Renal cortical epithelial cell (primary cell): ENCODE measurements at places on chromosomes 6 and 20.

GRCh38 chr6:5606546-5606945, 345.2 kb downstream of the FARS2 start:
- no peak for DNase-seq

GRCh38 chr20:50418890-50419642, 91.1 kb upstream of the PTPN1 start:
- DNase-seq, result no peak

- peak; percentile 77 for DNase-seq
Observed at GRCh38 chr6:116531675-116532570, 13.6 kb downstream of the TRAPPC3L start.

DNA sequence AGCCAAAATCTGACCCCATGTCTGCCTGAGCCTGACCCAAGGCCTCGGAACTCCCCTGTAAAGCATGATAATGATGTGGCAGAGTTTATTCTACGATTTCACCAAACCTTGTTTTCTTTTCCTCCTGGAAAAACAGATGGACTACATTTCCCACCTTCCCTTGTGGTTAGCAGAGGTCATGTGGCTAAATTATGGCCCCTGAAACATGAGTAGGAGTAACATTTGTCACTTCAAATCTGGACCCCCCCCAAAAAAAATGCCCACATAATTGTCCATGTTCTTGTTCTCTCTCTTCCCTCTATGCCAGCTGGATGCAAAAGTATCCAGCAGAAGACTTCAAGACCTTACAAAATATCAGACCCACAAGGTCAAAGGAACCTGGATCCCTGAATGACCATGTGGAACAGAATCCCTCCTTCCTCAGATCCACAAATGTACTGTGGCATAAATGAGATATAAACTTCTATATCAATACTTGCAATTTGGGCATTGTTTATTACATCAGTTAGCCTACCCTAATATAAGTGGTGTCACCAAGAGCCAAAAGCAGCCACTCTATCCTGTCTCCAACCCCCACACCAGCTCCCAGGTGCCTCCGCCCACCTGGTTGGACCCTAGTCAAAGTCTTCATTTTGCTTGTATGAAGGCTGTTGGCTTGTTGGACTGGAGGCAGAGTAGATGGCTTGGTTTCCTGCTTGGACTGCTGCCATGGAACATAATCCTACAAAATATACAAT, 1.4 kb downstream of the C20orf96 start:
- no peak for DNase-seq

GRCh38 chr6:85865420-85866369, 223.0 kb upstream of the SYNCRIP start:
- peak; percentile 93 for DNase-seq

- no peak for DNase-seq
Observed at GRCh38 chr6:69398729-69399128, 398.1 kb downstream of the LMBRD1 start.

GRCh38 chr20:58127701-58128111, 100.7 kb downstream of the ANKRD60 start:
- peak; percentile 84 for DNase-seq

- DNase-seq, result no peak
Observed at GRCh38 chr6:8383584-8383983, 51.8 kb downstream of the SLC35B3 start.

DNA sequence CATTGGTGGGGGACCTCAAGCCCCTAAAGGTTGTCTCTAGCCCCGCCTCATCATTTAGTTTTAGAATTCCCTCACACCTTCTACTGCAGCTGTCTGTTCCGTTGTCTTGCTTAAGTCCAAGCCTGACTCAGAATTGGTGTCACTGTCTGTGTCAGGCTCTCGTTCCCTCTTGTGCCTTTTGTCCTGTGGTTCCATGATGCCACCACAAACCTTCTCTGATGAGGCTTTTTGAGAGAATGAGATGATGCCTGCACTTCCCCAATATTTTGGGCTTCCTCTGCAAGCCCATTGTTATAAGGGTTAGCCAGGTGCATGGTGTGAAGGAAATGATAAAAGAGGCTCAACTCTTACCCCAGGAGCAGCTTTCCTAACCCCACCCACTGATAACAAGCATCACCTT, 8.1 kb upstream of the AKIRIN2 start:
- no peak for DNase-seq

DNA sequence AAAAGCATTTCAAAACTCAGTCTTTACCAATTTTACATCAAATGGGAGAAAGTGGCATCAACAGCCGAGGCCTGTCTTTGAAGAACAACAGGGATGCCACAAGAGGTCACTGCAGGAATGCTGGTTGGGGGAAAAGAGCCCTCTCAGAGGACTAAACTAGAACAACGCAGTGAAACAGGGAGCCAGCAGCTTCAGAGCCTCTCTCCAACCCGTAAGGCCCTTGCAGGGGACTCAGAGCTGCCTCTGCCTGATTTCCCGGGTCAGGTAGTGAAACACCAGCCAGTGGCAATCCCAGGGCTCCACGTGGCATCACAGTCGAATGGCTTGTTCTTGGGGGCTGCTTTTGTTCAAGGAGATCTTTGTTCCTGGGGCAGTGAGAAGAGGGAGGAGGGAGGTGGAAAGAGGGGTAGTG, 55.0 kb upstream of the KCNK16 start:
- DNase-seq, result peak; percentile 69

GRCh38 chr20:57118107-57118769, 148.2 kb downstream of the BMP7 start:
- DNase-seq, result no peak

GRCh38 chr6:90124874-90125510, 171.7 kb downstream of the BACH2 start:
- DNase-seq, result no peak

- no peak for DNase-seq
Observed at GRCh38 chr6:84788689-84789088, 24.3 kb upstream of the TBX18 start.

DNA sequence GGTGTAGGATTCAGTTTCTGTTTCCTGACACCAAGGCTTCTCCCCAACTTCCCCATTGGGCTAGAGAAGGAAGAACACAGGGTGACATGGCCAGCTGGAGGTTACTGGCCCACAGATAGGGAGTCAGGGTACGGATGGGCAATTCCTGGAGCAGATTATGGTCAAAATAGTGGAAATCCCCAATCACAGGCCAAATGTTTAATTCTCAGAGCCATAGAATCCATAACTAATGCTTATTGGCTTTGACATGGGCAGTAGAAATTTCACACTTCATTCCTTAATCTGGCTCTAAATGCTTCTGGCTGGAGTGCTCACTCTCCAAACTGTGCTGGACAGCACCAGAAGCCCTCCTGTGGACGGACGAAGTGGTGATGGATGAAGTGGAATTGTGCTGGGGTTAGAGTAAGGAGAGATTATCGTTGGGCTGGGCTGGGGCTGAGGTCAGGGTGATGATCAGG, 887 bp downstream of the SIGLEC1 start:
- no peak for DNase-seq

GRCh38 chr6:135608031-135608430, 110.5 kb upstream of the AHI1 start:
- no peak for DNase-seq

- peak; percentile 33 for DNase-seq
Observed at GRCh38 chr6:12467706-12468670, 177.8 kb downstream of the EDN1 start.

DNA sequence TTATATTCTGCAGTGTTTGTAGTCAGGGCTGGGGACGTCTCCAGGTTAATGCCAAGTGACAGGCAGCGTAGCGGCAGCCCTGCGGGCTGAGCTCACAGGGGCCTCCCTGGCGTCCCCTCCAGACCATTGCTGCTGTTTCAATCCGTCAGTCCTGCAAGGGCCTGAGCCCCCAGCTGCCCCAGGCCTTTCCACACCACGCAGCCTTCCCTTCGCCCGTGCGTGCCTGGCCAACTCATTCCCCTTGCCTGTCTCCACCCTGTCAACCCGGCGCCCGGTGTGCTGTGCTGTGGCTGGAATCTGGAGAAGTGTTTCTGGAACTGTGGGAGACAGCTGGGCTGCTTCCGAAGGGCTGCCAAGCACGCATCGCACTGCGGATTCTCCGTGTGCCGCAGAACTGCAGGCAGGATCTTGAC, 11.9 kb downstream of the BHLHE23 start:
- no peak for DNase-seq

DNA sequence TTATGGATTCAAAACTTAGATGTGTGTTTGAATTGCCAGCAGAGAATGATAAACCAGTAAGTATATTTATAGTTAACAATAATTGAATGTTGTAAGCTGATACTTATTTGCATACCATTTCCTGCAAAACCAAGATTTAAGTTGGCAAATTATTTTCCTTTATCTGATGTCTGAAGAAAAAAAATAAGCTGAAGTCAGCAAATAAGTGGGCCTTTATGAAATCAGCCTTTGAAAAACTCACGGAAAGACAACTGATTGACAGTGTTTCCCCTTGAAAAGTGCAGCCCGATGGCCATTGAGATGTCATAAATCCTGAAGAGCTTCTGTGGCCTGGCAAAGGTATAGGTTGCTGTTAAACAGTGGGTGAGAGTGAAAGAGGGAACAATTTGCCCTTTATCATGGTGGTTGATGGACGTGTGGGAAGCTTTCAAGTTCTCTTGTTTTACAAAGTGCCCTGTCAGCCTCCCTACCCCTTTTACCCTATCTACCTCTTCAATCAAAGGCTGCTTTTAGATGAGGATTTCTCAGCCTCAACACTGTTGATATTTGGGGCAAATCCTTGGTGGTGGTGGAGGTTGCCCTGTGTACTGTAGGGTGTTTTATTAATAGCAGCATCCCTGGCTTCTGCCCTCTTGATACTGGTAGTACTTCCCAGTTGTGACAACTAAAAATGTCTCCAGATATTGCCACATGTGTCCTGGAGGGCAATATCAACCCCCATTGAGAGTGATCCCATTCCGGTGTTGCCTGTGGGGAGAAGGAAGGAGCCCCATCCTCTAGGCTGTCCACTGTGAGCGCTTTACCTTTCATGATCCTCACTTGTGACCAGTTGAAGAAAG, 50.2 kb downstream of the VAPB start:
- no peak for DNase-seq

DNA sequence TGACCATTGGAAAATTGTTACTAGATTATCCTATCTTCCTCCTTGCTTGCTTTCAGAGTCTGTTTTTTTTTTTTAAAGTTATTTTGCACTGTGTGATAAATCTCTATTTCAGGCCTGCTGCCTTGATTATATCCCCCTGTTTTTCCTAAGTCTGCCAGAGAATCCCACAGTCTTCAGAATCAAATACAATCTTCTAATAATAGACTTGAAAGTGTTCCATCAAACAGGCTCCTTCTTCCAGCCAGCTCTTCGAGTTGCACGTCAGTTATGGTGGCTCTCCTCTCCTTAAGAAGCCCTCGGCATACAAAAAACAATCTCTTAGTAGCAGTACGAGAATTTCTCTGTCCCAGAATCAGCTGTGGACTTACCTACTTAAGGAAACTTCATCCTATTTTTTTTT, 92.9 kb upstream of the NOX3 start:
- DNase-seq, result no peak

GRCh38 chr20:44309763-44310663, 989 bp downstream of the FITM2 start:
- no peak for DNase-seq

- peak; percentile 13 for DNase-seq
Observed at GRCh38 chr6:75611702-75612375, 10.2 kb downstream of the SENP6 start.

GRCh38 chr6:12010635-12011275, 1.4 kb upstream of the HIVEP1 start:
- no peak for DNase-seq

GRCh38 chr20:43408848-43409576, 48.7 kb upstream of the SRSF6 start:
- peak; percentile 31 for DNase-seq

DNA sequence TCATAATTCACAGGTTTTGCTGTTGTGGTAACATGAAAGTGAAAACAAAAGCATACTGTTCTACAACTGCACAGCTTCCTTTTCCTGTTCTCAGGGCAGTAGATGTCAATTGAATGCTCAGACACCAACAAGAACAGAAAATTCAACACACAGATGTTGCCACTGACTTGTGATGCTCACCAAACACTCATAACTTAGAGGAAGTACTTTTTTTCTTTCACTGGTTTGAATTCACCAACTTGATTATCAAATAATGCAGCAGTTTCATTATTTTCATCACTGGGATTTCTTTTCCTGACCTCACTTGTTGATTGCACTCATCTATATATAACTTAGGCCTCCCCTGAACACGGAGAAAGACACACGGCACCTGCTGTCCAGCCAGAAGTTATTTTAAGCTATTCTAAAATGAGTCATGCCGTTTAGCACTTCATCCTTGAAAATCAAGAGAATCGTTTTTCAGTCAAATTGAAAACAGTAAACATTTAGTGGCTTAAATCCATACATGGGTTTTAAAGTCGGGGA, 949 bp downstream of the TXLNB start:
- DNase-seq, result peak; percentile 61

GRCh38 chr6:148293181-148293995, 49.2 kb upstream of the SASH1 start:
- DNase-seq, result no peak

DNA sequence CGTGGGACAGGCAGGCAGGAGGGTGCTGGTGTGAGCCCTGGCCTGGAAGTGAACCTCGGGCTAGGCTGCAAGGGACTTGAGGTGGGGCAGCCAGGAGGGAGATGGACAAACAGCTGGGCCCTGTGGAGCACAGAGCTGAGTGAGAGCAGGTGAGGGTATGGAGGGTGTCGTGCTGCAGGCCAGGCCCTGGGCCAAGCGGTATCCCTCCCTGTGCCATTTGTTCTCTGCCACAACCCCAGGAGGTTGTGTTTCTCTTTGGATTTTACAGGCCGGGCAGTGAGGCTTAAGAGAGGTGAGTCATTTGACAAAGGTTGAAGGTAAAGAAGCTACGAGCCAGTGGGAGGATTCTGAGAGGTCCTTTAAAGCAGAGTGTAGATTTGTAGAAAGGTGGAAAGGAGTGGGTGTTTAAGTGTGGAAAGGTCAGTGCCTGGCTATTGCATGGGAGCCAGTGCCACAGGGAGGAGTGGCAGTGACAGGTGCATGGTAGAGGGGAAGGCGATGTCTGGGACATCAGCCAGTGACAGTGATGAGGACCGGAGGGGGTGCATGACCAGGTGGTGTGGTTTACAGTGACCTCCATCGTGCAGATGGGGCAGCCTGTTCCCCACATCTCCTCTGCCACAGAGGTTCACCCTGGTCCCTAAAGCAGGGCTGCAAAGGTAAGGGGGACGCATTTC, 39.8 kb downstream of the GMPR start:
- peak; percentile 74 for DNase-seq

DNA sequence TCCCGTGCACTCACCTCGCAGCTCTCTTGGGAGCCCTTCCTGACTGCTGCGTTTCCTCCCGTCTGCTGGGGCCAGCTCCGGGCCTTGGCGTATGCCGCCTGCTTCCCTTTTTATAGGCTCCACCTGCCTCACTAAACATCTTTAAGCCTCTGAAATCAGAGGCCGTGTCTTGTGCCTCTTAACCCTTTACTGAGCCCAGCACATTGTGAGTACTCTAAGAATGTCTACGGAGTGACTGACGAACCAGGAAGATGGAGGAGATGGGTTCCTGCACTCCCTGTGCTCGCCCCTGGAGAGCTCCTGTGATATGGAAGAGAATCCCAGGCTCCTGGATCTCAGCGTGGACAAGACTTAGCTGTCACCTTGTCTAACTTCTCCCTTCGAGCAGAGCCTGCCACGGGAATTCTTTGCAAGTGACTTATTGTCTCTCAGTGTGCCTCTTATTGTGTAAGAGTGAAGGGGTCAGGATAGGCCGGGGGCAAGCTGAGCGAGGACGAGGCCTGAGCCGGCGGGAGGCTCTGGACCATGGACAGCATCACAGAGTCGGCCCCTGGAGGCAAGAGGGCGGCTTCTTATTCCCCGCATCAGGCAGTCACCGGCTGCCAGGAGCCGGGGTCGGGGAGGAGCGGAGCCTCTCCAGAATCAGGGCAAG, 70.9 kb upstream of the CCDC167 start:
- no peak for DNase-seq
